Activated CD4-positive, CD25-positive, alpha-beta regulatory T cell treated with anti-CD3 and anti-CD28 coated beads, Interleukin-2, amount 50 U/mL, for 72 hours (primary cell): ENCODE measurements at places on chromosomes 7 and 10.

- no peak for DNase-seq
These were observed 32.3 kb downstream of the CALD1 start for GRCh38 chr7:134811765-134812164.

DNA sequence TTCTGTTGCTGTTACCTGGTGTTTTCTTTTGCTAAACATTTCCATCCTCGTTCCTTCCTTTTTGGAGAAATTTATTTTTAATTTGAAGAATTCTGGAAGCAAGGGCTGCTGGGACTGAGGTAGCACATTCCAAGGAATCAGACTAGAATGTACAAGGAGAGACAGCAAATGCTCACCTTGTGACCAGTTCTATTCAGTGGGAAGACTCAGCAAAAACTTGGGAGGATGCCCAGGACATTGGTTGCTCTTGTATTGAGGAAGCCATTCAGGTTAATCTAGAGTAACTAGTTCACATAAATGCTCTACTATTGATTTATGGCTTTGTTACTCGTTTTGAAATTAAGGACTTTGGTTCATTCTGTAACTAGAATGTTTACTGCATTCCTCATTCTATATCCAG, 11.3 kb downstream of the PLCE1 start:
- DNase-seq, result no peak

DNA sequence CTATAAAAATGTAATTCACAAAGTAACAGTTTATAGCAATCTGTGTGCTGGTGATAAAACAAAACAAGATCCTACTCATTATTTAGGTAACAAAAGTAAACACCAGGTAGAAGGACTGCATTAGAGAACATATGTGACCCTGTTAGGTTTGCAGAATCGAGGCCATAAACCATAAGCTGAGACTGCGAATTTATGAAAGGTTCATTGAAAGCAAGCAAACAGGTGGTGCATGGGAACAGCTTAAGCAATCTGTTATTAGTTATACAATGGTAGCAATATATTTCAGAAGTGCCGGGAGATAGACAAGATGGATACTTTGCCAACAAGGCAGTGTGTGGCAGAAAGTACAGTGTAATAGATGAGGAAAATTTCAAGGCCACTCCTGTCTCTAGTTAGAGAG, 23.5 kb upstream of the FAM133B start:
- no peak for DNase-seq

GRCh38 chr7:36129048-36129534, 24.0 kb upstream of the EEPD1 start:
- no peak for DNase-seq

DNA sequence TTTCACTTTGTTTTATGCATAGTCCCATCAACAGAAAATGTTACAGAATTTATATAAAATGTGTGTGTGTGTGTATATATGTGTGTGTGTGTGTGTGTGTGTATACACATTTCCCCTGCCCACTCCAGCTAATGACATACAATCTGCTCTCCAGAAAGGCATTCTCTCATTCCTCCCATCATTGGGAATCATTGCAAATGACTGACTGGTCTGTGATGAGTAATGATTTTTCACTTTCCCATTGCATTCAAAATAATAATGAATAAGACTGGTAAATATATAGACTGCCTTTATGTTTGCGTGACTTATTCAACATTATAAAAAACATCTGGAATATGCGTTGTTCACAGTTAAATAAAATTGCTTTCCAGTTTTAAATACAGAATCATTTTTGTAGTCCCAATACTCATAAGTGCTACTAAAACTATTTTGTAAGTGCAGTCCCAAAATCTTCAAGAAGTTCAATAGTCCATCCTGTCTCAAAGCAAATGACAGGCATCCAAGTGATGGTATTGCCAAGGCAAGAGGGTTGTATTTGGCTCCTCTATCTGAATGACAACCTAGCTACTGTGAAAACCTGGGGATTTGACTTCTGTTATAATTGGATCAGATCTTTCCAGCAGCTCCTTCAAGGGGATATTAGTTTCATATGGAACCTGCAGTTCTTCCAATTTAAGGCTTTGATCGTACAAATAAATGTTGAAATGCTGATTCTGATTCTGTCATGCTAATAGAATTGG, 150.9 kb downstream of the POLR1F start:
- no peak for DNase-seq

DNA sequence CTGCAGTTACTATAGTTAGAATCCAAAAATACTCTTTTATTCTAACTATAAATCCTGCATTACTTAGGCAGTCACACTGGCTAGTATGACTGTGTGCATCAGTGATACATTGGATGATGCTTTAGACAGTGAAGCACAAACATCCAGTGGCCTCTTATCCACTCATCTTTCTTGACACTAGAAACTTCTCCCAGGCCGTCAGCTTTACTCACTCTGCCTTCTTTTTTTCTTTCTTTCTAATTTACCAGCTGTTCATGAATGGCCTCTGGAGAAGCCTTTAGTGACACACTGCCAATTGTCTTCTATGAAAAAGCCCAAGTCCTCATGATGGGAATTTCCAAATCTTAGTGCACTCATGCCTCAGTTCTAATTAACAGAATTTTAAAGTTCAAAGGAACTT, 26.2 kb upstream of the C10orf90 start:
- DNase-seq, result no peak
